ENCODE measurements at places on chromosomes 5 and 9. TPM values are rescaled to one million over a fixed set of nuclear protein-coding genes. Genes with fewer than 3 reads are reported as not detected.

Gene PKD2L2
- not detected for total RNA-seq

Gene SLC45A2
- not detected for total RNA-seq

Gene DBH
- not detected for total RNA-seq

Gene CPLANE1
- 9.4 TPM for total RNA-seq

Gene SEMA5A
- total RNA-seq: 0.10 TPM

Gene CBY3
- total RNA-seq: 0.71 TPM
